ENCODE measurements at places on chromosomes 7 and 10.

GRCh38 chr10:5565205-5565545 lies 40.4 kb downstream of the CALML3 start:
- no peak for DNase-seq

GRCh38 chr10:7410301-7410861 lies 453 bp downstream of the SFMBT2 start:
- peak; percentile 26 for DNase-seq

DNA sequence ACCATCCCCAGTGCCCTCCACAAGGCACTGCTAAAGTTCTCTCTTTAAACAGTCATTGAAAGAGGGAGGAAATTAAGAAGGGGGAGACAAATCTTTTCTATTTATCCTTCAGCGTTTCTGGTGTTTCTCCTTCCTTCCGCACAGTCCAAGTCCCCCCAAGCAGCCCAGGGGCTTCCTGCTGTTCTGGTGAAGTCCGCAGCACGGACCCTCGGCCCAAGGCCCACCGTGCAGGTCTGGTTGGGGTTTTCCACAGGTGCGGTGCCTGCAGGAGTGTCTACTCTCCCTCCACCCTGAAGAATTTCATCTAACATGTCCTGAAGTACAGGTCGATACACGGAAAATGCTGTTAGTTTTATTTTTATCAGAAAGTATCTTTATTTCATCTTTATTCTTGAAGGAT lies 34.1 kb upstream of the KNDC1 start:
- no peak for DNase-seq

DNA sequence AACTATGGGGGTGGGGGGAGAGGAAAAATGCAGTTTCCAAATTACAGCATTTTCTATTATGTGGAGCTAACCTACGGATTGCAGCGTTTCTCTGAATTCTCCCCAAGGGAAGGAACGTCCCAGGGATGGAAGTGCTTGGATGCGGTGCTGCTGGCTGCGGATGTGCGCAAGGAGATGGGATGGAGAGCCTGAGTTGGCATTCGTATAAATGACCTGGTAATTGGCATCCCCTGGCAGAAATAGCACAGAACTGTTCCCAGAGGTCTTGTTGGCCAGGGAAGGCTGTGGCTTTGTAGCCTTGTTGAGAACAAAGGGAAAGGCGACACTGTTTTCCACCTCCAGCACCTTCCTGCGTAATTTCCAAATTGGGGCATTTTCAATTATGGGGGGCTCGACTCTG lies 2.7 kb downstream of the ORAI2 start:
- DNase-seq, result no peak

DNA sequence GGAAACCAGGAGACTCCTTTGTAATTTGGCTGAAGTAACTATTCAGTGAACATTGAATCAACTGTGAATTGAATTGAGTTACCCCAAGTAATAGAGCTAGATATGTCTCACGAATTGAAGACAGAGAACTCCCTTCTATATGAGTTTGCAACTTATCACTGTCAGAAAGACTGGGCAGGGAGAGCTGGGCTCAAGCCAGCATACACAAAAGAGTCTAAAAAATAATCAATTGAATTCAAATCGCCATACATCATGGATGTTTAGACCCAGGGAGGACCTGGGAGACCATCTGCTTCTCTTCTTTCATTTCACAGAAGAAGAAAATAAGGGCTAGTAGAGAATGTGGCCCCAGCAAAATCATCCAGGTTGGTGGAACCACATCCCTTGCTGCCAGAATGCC lies 503.1 kb upstream of the AUTS2 start:
- no peak for DNase-seq
